ENCODE measurements at places on chromosomes 16 and 17.

- H3K27ac ChIP-seq: peak overlapping the region; percentile 90
- H3K4me3 ChIP-seq: peak overlapping the region; percentile 71
- peaks cover 32% of the 10 kb centered on the region for H3K36me3 ChIP-seq
- peaks cover 16% of the 10 kb centered on the region for H3K4me1 ChIP-seq
Measured at GRCh38 chr17:39981766-39982375, 1.3 kb downstream of the PSMD3 start.

GRCh38 chr16:22948603-22949368 is 134.8 kb downstream of the HS3ST2 start:
- peaks cover 5% of the 10 kb centered on the region for H3K27me3 ChIP-seq
- peaks cover 8% of the 10 kb centered on the region for H3K4me1 ChIP-seq
- no peak overlapping the region for H3K4me3 ChIP-seq
- no peak for DNase-seq
- H3K36me3 ChIP-seq: no peaks in the 10 kb centered on the region

DNA sequence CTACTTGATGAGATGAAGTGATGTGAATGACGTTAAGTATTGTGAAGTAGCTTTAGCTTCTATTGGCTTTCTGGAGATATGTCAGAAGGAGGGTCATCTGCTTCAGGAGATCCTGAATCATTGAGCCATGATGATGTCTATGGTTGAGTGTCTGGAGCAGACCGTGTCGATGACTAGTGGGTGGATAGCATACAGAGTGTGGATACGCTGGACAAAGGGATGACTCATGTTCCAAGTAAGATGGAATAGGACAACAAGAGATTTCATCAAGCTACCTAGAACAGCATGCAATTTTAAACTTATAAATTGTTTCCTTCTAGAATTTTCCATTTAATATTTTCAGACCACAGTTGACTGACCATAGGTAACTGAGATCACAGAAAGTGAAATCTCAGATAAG is 116.1 kb upstream of the RBBP6 start:
- no peaks in the 10 kb centered on the region for H3K4me1 ChIP-seq
- H3K27ac ChIP-seq: no peak overlapping the region
- no peaks in the 10 kb centered on the region for H3K36me3 ChIP-seq
- H3K4me3 ChIP-seq: no peak overlapping the region
- no peak for DNase-seq
- no peaks in the 10 kb centered on the region for H3K27me3 ChIP-seq

DNA sequence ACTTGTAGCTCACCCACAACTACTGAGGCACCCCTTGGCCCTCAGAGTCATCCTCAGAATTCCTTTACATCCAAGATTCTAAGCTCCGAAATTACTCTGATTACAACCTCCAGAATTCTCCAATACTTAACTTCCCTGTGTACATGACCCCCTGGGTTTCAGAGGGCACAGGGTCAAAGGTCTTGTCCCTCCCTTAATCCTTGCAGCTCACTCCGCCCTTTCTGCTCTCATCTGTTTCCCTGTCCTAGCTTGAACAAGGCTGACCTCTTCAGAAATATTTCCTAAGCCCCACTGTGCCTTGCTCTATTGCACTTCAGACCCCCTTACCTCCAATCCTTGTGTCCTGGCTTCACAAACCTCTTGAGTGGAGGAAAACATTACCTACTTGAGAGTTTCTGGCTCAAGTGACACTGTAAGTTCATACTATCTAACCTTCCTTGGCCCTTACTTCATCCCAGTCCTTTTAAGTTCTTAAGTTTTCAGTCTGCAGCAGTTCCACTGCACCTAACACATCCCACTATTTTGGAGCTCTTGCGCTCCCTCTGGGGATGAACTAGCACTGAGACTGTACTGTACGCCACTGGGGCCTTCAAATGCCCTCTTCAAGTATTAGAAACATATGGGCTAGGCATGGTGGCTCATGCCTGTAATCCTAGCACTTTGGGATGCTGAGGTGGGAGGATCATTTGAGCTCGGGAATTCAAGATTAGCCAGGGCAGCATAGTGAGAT is 6.2 kb downstream of the N4BP1 start:
- H3K27me3 ChIP-seq: no peaks in the 10 kb centered on the region
- DNase-seq: no peak
